ENCODE measurements at places on chromosomes 3 and 15. TPM values are rescaled to one million over a fixed set of nuclear protein-coding genes. Genes with fewer than 3 reads are reported as not detected.

GRCh38 chr3:140270329-140270728, 335.3 kb downstream of the CLSTN2 start:
- no peak for DNase-seq

SCN11A gene
- 1.4 TPM for total RNA-seq

DNA sequence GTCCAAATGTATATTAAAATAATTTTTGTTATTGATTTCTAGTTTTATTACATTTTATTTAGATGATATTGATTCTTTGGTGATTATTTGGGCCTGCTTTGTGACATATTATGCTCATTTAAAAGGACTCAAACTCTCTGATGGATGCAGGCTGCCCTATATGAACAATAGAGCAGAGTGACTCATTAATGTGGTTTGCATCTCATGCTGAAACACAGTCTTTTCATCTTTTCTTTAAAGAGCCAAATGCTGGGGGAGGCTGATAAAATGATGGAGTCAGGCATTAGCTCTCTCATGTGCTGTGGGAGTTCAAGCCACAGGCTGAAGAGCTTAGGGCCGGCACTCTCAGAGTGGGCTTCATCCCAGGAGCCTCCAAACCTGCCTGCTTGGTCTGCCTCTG, 7.2 kb downstream of the PLA1A start:
- no peak for DNase-seq

- no peak for DNase-seq
Observed at GRCh38 chr15:45637552-45638033, 2.8 kb downstream of the SQOR start.

STRC gene
- 0.77 TPM for total RNA-seq

GRCh38 chr3:45608885-45609284, 14.3 kb downstream of the LIMD1 start:
- DNase-seq: no peak

- no peak for DNase-seq
Observed at GRCh38 chr3:55440104-55440708, 46.9 kb downstream of the WNT5A start.

DNA sequence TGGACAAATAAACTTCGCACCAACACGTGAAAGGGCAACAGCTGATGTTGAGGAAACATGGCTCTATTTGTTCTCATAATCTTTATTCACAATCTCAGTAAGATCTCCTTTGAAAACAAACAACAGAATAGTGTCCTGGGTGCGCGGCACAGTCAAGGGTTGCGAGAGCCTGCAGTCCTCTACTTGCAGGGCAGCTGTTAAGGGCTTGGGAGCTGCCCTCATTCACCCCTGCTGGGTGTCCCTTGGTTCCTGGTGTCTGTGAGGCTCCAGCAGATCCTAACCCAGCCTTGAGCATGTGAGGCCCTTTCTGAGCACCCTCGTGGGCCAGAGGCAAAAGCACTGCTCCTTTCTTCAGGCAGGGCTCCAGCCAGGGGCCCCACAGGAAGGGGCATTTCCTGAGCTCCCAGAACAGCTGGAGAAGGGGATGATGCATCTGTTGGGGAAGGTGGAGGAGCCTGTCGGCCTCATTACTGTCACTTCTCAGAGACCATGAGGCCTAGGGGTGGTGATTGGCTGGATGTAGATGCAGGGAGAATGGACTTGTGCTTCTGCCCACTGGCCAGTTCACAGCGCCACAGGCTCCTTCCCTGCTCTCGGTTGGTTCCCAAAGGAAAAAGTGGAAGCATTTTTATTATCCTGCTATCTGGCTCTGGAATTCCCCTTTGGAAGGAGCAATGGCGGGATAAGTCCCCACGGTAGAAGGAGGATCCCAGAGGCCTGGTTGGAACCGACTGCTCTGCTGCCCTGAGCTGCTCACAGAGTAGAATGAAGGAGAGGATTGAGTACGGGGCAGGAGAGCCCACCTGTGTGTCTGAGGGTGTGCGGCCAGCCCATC, 51.9 kb upstream of the KLF13 start:
- DNase-seq: peak; percentile 54

- DNase-seq: no peak
Observed at GRCh38 chr3:64244011-64244942, 19.0 kb upstream of the PRICKLE2 start.

GRCh38 chr3:37491776-37492175, 317.4 kb upstream of the LRRFIP2 start:
- no peak for DNase-seq

DNA sequence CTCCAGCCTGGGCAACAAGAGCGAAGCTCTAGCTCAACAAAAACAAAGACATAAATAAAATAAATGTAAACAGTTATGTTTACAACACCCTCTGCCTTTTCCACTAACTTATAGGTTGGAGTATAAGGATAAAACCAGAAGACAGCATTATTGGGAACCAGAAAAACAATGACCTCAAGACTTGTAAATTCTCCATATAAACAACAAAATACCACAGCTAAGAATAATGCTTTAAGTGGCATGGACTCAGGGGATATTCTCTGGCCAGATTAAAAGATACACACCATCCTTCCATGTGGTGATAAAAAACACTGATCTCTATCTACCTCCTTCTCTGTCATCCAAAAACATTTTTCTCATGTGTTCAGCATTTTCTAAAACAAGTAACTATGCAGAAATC, 500.6 kb downstream of the MAGI1 start:
- no peak for DNase-seq

FGF7 gene
- 7.8 TPM for total RNA-seq

VGLL4 gene
- 78.5 TPM for total RNA-seq

DNA sequence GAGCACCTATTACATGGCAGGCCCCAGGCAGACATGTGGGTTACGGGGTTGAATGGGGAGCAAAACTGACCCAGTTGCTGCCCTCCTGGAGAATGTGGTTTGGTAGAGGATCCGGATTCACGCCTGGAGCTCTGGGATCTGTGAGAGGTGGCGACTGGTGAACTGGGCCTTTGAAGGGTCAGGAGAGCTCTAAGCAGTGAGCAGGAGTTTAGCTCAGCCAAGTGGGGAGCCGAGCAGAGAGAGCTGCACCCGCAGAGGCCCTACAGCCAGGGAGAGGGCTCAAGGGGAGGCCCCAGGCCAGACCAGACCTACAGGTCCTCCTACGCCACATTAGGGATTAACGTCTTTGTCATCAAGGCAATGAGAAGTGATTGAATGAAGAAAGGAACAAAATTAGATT, 179.8 kb upstream of the TLE3 start:
- no peak for DNase-seq

LHFPL4 gene
- total RNA-seq: 1.7 TPM

- no peak for DNase-seq
Observed at GRCh38 chr15:51708013-51708412, 26.7 kb downstream of the SCG3 start.

NANOGP8 gene
- not detected for total RNA-seq

- no peak for DNase-seq
Observed at GRCh38 chr3:14288833-14289451, 110.3 kb downstream of the LSM3 start.

DNA sequence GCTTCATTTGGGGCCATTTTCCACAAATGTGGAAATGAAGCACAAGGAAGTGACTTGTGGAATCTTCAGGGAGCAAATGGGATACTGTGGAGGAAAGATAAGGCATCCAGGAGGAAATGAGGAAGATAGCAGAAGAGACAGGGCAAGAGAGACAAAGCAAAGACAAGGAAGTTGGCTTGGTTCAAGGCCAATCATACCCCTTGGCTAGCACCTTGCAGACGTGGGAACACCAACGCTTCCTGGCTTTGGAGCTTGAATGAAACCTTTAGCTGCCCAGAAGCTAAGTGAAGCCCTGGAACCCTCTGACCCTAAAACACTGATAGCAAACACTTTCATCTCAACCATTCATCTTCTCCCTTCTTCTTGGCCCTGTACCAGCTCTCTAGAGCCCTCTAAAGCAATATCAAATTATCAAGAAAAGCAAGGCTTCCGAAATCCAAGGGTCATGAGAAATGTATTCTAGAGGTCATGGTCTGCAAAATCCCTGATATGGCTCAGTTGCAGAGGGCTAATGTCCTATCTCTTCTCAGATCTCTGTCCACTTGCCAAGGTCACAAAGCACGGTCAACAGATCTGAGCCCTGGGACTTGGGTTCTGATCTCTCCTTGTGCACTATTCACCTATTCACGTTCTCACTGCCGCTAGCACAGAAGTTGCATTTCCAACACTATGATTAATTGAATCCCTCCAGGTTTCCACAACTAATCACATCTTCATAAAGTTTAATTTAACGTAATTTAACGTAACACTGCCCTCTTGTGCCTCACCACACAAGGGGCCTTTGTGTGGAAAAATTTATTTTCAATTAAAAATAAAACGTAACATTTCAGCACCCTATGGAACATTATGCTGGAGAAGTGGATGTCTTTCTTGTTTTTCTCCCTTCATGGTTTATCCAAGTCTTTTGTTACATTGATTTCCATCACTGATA, 557.6 kb upstream of the ADAMTS9 start:
- DNase-seq: no peak

CKMT1A gene
- total RNA-seq: 37.3 TPM

DNA sequence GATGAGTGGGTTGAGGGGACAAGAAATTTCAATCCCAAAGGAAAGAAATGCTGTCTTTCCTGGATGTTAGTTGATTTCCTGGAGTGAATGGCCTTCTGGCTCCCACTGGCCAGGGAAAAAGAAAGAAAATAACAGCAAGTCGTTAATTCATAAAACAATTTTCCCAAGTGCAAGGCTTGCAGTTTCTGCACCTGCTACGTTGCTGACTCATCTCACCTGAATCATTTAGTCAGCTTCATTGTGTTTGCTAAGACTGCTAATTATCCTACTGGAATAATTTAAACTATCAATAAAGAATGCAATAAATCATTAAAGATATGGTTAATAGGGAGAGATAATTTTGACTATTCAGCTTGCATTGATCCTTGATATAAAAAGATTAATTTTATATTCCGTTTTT, 387.6 kb downstream of the ROBO2 start:
- DNase-seq: no peak

HLTF gene
- total RNA-seq: 49.9 TPM

DNA sequence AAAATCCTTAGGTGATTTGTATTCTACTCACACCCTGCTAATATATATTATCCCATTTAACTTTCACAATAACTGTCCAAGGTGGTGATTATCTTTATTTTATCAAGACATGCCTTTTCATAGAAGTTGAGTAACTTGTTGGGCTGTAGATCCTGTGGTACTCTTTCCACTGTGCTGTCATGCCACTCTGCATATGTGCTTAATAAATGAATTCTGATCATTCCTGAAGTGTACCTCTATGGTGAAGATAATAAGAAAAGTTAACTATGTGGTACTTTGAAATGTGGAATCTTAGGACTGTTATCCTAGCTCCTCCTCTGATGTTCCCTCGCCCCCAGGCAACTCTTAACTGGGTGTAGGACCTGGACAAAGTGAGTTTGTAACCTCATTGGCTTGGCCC, 5.2 kb downstream of the SNRK start:
- no peak for DNase-seq

LMCD1 gene
- 33.1 TPM for total RNA-seq

- no peak for DNase-seq
Observed at GRCh38 chr3:127560051-127560787, 30.3 kb downstream of the TPRA1 start.

CDC25A gene
- total RNA-seq: 13.0 TPM

- no peak for DNase-seq
Observed at GRCh38 chr3:36546226-36546625, 165.9 kb downstream of the STAC start.

DNA sequence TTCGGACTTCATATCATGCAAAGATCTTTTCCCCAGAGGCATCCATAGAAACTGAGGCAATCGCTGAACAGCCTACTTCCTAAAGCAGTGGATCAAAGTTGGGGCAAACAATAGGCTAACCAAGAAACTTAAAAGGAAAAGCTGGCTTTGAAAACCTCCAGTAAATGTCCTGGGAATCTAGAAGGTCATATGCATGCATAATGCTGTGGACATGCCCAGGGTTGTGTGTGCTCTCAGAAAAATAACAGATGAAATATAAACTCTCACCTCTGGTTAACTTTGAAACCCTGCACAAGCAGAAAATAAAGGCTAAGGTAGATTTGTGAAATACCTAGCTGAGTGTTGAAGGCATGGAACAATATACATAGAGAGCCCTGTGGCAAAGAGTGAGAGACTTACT, 96.3 kb downstream of the MYO9A start:
- DNase-seq: no peak

SLC35G2 gene
- total RNA-seq: 3.7 TPM

FGD5 gene
- 15.3 TPM for total RNA-seq

DNA sequence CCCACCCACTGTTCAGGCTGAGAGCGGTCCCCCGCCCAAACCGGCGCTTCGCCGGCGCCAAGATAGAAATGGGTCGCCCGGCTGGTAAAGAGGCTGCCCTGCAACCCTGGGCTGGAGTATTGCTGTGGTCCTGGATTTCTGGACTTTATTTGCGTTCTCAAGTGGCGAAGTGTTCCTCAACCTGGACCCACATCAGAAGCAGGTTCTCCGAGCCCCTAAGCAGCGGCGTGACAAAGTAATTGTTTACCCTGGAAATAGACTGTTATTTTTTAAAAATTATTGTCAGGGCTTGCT, 481 bp upstream of the DYNC1LI1 start:
- no peak for DNase-seq

SAMD7 gene
- not detected for total RNA-seq

DNA sequence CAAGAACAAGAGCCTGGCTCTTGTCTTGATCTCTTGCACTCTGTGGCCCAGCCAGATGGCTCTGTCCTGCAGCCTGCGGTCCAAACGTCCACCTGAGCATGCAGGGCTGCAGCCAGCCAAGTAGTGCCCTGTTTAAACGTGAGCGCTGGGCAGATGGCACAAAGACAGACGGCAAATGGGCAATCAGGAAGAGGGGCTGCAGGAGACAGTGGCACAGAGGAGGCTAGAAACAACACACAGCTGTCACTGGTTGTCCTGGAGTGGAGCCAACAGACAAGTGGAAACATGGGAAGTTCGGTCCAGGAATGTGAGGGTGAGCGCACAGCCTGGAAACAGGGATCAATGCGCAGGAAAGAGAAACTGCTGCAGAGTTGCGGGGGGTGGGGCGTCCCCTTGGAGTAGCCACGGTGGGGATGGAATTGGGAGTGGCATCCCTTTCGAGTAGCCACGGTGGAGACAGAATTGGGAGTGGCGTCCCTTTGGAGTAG, 10.7 kb upstream of the ZXDC start:
- DNase-seq: no peak

- DNase-seq: no peak
Observed at GRCh38 chr3:115082260-115082659, 64.8 kb downstream of the ZBTB20 start.

ERICH6 gene
- total RNA-seq: not detected

GRCh38 chr3:73697020-73697419, 72.3 kb upstream of the PDZRN3 start:
- DNase-seq: no peak

ZIC4 gene
- total RNA-seq: not detected

GRCh38 chr3:111152496-111152895, 80.9 kb downstream of the NECTIN3 start:
- DNase-seq: no peak

DNA sequence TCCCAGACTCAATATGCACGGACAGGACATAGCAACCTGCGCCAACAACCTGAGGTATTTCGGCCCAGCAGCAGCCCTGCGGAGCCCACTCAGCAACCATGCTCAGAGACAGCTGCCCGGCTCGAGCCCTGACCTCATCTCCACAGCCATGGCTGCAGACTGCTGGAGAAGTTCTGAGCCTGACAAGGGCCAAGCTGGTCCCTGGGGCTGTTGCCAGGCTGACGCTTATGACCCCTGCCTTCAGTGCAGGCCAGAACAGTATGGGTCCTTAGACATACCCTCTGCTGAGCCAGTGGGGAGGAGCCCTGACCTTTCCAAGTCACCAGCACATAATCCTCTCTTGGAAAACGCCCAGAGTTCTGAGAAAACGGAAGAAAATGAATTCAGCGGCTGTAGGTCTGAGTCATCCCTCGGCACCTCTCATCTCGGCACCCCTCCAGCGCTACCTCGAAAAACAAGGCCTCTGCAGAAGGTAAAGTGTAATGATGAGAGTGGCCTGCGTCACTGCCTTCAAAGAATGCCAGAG, 25.5 kb downstream of the TMEM41A start:
- no peak for DNase-seq
